NCI-H2029 (cell line): ENCODE measurements at places on chromosomes 5 and 9.

- no peak for DNase-seq
Observed at GRCh38 chr9:124834591-124834990, 18.7 kb upstream of the WDR38 start.

DNA sequence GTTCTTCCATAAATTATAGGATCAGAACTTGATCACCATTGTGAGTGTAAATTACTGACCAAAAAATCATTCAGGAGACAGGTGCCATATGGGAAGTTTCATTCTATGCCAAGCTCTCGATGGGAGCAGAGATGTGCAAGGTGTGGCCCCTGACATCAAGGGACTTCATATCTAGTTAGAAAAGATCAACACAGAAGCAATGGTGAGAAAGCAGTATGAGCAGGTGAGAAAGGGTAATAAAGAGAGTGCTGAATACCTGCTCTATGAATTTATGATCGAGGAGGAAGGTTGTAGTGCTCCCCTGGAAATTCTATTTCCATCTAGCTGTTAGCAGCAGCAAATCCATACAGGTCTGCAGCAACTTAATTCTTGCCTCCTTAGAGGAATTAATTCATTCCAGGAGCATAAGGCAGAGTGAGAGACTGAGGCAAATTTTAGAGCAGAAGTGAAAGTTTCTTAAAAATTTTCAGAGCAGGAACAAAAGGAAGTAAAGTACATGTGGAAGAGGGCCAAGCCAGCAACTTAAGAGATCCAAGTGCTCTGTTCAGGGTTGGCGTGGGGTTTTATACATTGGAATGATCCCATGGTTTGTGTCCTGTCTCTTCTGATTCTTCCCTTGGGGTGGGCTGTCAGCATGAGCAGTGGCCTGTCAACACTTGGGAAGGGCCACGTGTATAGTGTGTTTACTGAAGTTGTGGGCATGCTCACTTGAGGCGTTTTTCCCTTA is 181.8 kb downstream of the SAXO1 start:
- no peak for DNase-seq

- DNase-seq, result no peak
Observed at GRCh38 chr9:136316271-136316751, 11.0 kb upstream of the GPSM1 start.

DNA sequence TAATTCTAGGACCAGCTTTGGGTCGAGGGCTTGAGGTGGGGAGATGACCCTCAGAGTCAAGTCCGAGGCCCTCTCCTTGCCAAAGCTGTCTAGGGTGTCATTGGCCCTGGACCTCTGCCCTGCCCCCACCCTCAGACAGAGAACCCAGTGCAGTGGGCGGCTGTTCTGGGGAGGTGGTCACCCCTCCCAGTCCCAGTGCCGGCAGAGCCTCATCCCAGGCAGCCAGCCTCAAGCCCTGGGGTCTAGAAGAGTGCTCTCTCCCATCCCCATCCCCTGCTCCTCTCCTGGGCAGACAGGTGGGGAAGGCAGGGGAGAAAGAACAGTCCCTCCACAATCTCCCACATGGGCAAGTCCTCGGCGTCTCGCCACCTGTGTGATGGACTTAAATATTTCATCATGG is 7.0 kb downstream of the NTNG2 start:
- no peak for DNase-seq

DNA sequence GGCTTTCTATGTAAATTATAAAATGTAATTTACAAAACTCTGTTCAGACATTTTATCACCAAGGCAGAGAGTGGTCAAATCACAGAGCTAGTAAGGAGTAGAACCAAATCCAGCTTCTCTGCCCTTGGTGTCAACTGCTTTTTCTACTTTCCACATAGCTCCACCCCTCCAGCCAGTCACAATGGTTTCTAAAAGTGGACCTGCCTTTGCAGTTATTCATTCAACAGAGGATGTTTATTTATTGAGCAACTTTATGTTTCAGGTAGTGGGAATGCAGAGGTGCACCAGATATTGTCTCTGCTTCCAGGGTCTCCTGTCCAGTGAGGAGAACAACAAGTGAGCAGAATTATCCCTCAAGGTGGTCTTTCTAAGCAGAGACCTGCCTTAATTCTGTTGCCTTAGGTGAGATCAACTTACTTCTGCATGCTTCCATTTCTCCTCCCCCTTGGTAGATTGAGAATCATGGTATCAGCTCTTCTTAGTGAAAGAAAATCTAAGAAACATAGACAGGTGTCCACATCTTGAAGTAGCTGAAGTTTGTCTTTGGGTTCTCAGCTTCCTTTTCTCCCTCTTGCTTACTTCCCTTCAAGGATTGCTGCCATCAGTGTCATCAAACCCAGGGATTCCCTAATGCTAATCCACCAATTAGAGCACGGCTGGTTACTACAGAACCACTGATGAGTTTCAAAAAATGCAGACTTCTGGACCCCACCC is 17.2 kb upstream of the PDCD1LG2 start:
- no peak for DNase-seq

DNA sequence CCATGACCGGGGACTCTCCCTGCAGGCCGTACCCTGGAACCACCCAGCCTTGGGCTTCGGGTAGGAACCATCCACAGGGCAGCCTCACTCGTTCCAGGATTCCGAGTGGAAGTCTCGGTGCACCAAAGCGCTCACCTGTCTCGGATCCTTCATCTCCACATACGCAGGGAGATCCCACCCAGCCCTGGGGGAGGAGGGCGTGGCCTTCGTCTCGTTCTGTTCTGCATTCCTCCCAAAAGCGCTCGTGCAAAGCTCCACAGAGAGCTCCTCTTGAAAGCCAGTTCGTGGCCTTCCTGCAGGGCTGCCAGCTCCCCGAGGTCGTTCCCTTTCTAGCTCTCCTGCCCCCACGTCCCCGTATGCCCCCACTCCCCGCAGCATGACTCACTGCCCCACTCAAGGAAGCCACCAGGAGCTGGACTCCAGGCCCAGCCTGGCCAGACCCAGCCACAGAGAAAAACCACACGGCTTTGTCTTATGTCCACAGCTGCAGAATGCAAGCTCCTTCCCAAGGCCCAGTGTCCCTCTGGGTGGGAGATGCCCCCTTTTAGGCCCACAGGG is 65.0 kb upstream of the SARDH start:
- no peak for DNase-seq

GRCh38 chr9:111897601-111898137 is 1.1 kb downstream of the UGCG start:
- DNase-seq, result peak; percentile 40

GRCh38 chr5:15168358-15168757 is 296.8 kb upstream of the ANKH start:
- DNase-seq, result no peak

DNA sequence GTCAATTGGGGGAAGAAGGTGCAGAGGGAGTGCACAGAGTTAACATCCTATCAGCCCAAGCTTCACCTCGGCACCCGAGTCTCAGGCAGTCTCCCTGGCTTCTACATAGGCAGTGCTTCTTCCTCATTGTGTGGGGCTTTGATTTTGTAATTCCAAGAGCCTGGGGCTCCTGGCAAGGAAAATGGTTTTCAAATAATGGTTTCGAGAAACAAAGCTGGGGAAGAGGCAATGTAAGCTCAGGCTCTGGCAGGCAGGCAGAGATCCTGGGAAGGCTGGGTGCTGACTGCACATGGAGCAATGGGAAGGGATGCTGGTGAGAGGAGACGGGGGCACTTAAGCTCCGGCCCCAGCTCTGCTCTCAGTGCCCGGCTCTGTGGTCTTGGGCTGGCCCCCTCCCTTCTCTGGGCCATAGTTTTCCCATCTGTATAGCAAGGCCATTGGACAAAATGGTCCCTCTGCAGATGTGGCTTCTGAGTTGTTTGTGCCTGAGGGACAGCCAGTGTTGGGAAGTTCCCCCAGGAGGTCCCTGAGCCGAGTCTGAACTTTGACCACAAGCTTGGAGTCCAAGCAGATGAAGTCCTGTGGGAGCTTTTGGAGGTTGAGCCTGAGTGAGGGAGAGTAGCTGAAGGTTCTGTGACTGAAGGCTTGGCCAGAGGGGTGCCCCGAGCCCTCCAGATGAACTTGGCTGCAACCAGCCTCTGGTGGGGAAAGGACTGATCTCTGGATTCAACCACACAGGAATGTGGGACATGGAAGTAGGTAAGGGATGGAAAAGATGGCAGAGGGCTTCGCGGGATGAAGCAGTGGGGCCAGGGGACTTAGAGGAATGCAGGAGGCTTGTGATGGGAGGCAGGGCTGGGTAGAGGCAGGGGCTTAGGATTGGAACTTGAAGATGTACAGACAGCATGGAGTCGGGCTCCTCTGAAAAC is 28.5 kb upstream of the IL17B start:
- DNase-seq, result no peak

- no peak for DNase-seq
Observed at GRCh38 chr9:107309271-107309670, 26.2 kb downstream of the RAD23B start.

GRCh38 chr5:168305281-168305680 is 13.8 kb downstream of the WWC1 start:
- no peak for DNase-seq

DNA sequence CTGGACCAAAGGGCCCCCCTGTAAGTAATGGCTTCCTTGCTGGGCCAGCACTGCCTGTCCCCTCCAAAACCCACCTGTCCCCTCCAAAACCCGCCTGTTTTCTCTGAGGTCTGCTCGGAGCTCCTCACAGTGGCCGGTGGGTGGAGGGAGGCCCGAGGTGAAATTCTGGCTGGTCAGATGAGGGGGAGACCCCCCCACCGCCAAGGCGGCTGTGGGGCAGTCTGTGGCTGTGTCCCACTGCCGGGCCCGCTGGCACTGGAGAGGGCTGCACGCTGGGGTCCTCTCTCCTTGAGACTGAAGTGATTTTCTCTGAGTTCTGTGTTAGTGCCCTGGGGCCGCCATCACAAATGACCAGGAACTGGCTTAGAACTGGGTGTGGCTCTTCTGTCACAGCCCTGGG is 83.7 kb upstream of the FCN2 start:
- DNase-seq, result no peak

- DNase-seq, result no peak
Observed at GRCh38 chr5:141669520-141669919, 12.5 kb downstream of the ARAP3 start.

DNA sequence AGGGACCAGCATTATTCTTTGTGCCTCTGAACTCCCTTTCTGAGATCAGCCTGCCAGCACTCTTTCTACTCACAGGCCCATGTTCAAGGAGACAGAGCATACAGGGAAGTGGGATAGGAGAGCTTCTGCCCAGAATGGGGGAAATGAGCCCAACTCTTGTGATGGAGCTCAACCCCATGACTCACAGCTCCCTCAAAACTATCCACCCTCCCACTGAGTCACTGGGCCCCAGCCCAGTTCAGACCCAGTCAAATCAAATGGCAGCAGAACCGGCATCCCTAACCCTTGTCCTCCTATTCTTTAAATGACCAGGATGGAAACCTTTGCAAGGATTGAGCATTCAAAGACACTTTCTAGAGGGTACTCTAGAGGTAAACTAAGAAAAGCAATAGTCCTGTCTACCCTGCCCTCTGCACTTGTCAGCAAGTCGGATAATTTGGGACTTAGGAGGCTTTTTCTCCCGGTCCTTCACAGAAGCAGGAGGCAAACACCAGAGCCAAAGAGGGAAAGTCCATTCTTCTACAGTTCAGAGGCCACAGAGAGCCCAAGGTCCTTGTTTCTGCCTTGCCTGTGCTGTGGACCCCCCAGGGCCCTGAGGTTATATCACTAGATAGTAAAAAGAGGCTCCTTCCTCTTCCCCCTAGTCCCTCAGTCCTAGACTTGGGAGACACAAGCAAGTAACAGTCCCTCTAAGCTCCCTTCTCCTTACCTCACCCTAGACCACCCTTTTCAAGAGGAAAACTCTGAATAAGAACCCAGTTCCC is 3.2 kb downstream of the ATOSB start:
- no peak for DNase-seq

DNA sequence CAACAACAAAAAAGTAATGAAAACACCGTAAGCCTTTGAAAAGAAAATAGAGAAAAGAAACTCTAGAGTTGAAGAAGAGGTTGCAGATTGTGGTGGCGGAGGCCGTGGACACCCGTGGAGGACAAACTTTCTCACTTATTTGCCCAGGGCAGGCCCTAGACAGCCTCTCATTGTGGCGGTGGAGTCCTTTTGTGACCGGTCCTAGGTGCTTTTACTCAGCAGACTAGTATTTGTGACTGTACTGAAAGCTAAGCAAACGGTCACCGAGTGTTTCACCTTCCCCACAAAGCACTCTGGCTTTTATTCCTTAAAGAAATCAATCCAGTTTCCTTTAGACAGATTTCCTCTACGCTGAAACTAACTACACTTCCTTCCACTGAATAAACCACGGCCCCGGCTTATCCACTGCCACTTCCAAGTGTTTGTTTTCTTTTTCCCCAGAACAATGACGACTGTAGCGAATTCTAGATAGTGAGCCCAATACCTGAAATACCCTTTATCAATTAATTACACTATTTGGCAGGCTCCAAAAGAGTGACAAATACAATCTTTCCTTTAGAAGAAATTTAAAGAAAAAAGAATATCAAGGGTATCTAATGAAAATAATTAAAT is 210.2 kb upstream of the TARS1 start:
- DNase-seq, result no peak

GRCh38 chr5:133773247-133774202 is 161.2 kb upstream of the FSTL4 start:
- no peak for DNase-seq

DNA sequence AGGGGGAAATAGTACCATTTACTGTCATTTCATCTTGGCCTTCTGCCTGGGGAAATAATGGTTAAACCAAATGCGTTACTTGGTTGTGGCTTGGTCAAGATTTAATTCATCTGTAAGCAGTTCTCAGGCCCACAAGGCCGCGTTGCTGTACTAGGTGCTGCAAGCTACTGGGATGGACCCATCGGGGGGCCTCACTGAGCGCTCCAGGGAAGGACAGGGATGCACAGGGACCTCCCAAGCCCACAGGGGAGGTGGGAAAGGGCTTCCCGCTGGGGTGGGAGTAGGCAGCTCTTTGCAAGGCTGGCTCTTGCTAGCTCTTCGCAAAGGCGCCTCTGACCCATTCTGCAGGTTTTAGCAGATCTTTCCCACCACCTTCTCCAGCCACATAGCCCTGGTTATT is 8.0 kb downstream of the GFPT2 start:
- no peak for DNase-seq

- DNase-seq, result no peak
Observed at GRCh38 chr5:110377943-110378342, 348.5 kb downstream of the TMEM232 start.

- no peak for DNase-seq
Observed at GRCh38 chr5:154674029-154674428, 81.1 kb upstream of the LARP1 start.

GRCh38 chr5:53179691-53180090 is 70.1 kb upstream of the MOCS2 start:
- no peak for DNase-seq

GRCh38 chr9:130448035-130448624 is 3.4 kb downstream of the ASS1 start:
- DNase-seq, result no peak

DNA sequence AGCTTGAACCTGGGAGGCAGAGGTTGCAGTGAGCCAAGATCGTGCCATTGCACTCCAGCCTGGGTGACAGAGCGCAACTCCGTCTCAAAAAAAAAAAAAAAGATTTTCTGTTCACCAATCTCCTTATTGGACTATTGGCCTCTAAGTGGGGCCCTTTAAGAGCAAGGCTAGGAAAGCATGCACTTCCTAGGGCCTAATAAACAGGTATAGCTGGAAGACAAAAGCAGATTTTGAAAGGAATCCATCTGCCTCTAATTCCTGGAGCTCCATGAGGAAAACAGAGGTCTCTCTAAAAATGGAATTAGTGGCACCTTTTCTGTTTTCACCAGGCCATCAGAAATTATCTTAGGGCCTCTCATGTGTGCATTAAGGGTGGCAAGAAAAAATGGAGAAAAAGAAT is 70.0 kb downstream of the RGMB start:
- DNase-seq, result no peak

- DNase-seq, result no peak
Observed at GRCh38 chr5:16446993-16447392, 18.6 kb downstream of the ZNF622 start.
